ENCODE measurements at places on chromosomes 2 and 18.

DNA sequence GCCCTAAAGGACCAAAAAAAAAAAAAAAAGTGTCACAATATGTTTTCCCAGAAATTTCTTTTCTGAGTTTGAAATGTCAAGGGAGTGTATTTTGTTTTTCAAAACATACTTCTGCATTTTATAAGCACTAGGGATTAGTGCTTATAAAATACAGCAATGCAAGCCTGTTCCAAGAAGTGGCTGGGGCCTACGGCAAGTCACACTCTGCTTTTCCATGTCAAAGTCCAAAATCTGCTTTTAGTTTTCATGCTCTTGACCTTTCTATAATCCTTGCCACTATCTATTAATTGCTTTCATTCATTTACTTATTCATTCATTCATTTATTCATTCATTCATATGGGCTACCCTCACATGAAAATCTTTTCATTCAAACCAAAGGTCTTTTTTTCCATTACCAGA, 100.1 kb upstream of the UXS1 start:
- DNase-seq = no peak

- DNase-seq = no peak
Measured at GRCh38 chr2:70558195-70558808, 4.7 kb upstream of the TGFA start.

- DNase-seq = peak; percentile 38
Measured at GRCh38 chr2:156333274-156333950, 891 bp upstream of the NR4A2 start.

DNA sequence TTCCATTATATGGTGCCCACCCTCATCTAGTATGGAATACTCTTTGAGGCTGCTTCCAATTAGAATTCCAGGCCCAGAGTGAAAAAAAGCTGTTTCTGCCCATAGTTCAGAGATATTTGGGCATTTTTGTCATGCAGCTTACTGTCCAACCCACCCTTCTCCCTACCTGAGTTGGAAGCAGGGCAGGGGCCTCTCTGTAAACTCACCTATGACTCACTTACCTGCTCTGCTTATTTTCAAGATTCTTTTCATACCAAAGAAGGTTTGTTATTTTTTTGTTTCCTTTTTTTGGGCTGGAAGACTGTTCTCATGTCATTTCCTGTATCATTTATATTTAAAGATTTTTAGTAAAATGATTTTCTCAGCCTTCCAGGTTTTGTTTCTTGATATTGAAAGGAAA, 38.4 kb upstream of the PPP1R1C start:
- no peak for DNase-seq

GRCh38 chr18:33577685-33578517, at the start of gene ASXL3:
TSS of gene ASXL3 (plus strand) at chr18:33578219. CDS start at chr18:33578632, 413 bp downstream.
- DNase-seq = no peak

DNA sequence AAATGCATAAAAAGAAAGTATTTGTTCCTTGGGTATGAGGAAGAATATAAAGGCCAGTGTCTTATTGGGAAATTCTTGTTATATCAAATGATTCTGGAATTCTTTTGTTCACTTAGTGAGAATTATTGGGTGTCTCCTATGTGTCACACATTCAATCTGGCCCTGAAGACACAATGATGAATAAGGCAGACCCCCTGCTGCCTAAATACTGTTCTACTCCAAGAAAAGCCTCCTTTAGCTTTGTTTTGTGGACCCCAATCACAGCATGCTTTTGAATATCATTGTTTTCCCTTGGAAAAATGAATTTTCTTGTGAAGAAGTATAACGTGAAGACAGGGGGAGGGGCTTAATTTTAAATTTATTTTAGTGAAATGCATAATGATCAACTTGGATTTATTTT, 682.4 kb downstream of the LRRTM4 start:
- no peak for DNase-seq

DNA sequence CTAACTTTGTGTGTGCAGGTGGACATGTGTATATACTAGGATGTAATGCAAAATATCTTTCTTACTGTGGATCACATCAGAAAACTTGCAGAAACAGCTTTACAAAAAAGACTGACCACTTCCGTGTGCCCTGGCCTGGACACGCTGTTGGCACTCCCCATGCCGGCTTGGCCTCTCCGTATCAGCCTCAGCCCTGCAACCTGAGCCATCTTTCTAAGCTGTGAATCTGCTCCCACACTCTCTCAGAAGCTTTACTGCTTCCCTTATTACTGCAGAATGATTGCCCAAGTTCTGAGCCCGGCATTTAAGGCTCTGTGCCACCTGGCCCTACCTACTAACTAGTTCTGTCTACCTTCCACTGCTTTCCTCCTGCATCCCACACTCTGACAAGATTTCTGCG, 37.8 kb downstream of the MYO7B start:
- no peak for DNase-seq

DNA sequence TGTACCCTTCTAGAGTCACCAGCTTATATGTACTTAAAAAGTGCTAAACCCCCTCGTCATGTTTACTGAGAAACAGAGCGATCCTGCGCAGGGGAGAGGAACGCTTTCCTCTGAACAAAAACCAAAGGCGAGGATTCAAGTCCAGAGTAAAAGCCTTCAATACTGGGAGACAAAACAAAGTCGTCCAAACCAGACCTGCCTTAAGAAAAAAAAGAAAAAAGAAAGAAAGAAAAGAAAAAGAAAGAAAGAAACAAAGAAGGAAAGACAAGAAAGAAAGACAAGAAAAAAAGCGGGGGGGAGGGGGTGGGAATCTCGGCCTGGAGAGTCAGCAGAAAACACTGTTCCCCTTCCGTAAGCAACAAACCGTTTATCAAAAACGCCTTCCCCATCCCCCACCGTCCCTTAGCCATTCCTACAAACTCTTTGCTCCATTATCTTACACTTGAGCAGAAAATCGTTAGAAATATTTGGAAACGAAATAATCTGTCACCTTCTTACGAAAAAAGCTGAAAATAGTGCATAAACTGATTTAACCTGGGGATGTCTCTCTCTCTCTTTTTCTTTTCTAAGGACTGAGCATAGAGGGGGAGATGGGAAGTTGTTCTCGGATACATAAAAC, 3.3 kb downstream of the PTGR3 start:
- DNase-seq = peak; percentile 27

Measured in cerebellar cortex (tissue), 1 donor.